Large intestine (tissue), 12 donors: ENCODE measurements at places on chromosomes 2 and 18. TPM values are rescaled to one million over a fixed set of nuclear protein-coding genes. Genes with fewer than 3 reads are reported as not detected.

DNA sequence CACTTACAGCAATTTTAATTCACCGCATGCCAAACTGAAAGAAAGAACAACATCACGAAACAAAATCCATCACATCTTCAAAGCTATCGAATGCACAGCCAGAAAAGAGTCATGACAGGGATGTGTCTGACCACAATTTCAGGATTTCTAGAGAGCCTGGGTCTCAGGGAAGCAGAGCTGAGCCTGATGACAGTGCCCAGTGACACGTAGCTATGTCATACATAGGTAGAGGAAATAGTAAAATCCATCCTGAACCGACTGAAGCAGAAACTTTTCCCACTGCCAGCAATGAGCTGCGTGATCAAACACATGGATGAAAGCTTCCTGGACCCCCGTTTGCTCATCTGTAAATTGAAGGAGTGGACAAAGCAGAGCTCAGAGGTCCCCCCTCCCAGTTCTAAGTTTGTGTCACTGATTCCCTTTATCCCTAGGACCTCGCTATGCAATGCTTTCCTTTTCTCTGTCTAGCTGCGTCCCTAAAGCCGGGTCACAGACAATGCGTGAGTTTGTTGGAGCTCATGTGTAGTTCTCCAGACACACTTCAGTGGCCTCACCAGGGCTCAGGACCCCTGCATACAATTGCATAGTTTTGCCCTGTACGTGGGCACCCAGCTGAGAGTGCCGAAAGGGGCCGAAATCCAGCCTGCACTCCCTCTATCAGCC lies 37.6 kb downstream of the CCBE1 start:
- DNase-seq: no peak

GRCh38 chr18:274313-274712 lies 6.5 kb upstream of the THOC1 start:
- DNase-seq: no peak

PAX3 gene
- 0.03 TPM for polyA plus RNA-seq

DNA sequence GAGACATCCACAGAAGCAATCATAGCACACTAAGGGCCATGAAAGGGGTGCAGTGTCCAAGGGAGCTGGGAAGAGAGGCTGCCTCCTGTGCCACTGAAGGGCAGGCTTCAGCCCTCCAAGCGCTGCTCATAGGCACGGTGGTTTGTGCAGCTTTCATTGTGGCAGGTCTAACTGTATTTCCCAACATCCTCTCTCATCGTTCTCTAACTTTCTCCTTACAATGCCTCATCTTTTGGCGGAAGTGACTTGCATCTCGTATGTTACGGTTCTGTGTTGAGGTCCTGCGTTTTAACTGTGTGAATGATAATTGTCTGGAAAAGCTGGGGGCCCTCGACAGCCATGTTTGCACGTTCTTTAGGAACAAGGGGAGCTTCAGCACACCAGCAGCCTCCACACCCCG lies 213.9 kb downstream of the GBX2 start:
- no peak for DNase-seq

GRCh38 chr2:235070063-235070706 lies 118.4 kb downstream of the SH3BP4 start:
- no peak for DNase-seq

GRCh38 chr2:224711381-224711780 lies 4.8 kb downstream of the CCDC195 start:
- no peak for DNase-seq

GORASP2 gene
- polyA plus RNA-seq: 66.1 TPM

DNA sequence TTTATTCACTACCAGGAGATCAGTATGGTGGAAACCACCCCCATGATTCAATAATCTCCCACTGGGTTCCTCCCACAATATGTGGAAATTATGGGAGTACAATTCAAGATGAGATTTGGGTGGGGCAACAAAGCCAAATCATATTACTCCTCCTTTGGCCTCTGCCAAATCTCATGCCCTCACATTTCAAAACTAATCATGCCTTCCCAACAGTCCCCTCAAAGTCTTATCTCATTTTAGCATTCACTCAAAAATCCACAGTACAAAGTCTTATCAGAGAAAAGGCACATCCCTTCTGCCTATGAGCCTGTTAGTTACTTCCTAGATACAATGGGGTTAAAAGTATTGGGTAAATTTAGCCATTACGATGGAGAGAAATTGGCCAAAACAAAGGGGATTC lies 989.5 kb upstream of the CNTNAP5 start:
- DNase-seq: no peak

DNA sequence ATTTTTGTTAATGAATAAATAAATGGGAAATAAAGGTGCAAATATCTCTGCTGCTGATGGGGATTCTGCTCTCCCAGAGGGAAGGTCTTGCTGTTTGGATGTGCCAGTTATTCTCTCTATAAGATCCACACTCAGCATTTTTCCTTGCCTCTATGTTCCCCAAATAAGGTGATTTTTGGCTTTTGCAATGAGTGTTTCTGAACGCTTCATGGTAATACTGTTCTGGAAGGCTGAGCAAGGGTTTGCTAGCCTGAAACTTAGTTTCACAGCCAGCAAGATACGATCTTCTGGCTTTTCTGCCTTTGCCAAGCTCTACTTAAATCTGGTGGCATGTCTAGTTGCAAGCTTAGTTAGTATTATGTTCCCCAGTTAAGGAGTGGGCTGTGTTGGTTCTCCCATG lies 114.6 kb downstream of the LPIN1 start:
- no peak for DNase-seq
